ENCODE measurements at places on chromosomes 2 and 18.

DNA sequence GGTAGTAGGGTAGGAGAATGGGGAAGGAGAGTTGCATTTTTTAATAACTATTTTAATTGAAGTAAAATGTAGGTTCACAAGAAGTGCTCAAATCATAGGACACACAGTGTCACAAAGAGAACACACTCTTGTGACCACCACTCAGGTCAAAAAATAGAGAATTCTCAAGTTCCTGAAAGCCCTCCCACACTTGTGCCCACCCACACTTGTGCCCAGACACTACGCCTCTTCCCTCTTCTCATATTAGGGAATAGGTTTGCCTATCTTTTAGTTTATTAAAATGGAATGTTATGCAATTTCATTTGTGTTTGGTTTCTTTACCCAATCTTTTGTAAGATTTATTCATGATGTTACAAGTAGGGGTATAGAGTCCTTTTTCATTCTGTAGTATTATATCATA, 67.2 kb downstream of the UGGT1 start:
- no peak for DNase-seq

DNA sequence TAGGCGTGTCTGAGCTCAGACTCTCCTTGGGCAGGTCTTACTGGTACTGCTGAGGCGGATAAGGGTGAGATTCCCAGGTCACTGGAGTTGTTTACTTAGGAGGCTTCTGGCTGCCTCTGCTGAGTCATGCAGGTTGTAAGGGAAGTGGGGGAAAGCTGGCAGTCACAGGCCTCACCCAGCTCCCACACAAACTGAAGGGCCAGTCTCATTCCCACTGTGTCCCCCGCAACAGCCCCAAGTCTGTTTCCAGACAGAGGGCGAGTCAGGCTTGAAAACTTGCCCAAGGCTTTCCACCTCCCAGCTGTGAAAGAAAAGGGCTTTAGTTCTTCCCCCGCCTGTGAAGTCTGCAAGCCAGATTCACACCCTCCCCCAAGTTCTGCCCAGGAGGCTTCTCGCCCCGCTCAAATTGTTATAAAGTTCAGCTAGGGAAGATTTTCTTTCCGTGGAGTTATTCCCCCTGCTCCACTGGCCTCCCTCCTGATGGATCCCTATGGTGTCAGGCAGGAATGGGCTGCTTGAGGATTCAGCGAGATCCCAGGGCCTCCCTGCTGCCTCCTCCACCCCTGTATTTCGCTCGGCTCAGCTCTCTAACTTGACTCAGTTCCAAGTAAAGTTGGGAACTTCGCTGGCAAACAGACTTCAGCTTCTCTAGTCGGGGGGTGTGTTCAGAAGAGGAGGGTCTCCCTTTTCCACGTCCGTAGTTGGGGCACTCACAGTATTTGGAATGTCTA, 248.6 kb downstream of the NR4A2 start:
- no peak for DNase-seq

- DNase-seq, result peak; percentile 90
Observed at GRCh38 chr2:45778720-45779171, 127.3 kb downstream of the PRKCE start.

DNA sequence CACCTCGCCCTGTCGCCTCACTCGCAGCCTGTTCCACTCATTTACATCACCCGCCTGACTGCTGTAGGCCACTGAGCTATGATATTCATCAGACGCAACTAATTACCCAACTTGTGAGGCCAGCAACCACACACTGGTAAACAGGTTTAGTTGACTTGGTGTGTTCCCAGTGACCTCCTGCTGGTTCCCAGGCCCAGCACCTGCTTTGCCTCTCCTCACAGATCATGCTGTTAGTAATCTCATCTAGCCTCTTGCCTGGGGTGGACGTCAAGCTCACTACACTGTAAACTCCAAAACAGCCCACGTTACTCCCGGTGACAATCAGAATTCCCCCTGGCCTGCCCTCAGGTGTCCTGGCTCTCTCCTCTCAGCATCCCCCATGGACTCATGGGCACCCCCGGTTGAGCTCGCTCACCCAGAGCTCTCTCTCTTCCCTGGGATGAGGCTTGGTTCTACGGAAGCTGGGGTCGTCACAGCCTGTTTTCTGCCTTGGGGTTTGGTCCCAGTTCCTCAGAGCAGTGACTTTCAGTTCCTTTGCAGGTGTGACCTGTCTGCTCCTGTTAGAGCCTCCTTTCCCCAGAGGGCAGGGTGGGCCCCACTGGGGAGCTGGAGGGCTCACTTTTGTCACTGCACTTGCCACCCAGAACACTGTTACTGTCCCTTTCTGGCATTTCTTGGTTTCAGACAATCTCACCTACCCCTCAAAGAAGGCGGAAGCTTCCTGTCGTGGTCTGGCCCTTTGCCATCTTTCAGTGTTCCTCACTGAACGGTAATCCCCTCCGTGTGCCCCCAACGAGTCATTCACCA, 40.3 kb downstream of the INPP5D start:
- DNase-seq, result no peak

- DNase-seq, result no peak
Observed at GRCh38 chr2:102755284-102755683, 6.5 kb upstream of the TMEM182 start.

DNA sequence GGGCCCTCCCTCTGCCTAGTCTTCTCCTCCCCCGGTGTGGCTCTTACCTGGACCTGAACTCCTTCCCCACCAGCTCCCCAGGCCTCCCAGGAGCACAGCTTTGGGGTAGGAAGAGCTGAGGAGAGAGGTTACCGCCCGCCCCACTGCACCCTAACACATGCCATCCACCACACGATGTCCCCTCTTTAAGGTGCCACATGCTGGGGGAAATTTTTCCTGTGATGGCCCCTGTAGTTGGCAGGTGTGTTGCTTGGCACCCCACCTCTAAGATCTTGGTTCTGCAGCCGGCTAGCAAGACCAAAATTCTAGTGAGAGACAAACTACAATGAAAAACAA, 6.9 kb upstream of the TEX261 start:
- DNase-seq, result no peak

DNA sequence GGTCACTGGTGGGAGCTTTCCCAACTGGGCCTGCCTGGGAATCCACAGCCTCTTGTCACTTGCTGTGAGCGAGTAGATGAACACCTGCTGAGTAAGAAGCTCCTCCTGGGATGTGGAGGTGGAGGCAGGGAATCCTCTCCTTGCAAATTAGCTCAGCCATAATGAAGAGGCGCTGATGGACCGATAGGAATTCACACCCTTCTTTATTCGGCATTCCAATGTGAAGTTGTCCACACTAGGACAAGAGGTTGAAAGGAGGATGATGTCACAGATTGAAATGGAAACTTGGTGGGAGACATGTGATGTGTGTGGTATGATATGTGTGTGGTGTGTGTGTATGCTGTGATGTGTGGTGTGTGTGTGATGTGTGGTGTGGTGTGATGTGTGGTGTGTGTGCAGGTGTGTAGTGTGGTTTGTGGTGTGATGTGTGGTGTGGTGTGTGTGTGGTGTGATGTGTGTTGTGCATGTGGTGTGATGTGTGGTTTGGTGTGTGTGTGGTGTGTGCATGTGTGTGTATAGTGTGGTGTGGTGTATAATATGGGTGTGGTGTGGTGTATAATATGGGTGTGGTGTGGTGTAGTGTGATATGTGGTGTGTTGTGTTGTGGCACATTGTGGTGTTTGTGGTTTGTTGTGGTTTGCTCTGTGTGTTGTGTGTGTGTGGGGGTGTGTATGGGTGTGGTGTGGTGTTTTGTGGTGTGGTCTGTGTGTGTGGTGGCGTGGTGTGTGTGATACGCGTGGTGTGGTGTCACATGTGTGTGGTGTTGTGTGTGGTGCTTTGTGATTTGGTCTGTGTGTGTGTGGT, 216.4 kb downstream of the BCL2 start:
- no peak for DNase-seq

DNA sequence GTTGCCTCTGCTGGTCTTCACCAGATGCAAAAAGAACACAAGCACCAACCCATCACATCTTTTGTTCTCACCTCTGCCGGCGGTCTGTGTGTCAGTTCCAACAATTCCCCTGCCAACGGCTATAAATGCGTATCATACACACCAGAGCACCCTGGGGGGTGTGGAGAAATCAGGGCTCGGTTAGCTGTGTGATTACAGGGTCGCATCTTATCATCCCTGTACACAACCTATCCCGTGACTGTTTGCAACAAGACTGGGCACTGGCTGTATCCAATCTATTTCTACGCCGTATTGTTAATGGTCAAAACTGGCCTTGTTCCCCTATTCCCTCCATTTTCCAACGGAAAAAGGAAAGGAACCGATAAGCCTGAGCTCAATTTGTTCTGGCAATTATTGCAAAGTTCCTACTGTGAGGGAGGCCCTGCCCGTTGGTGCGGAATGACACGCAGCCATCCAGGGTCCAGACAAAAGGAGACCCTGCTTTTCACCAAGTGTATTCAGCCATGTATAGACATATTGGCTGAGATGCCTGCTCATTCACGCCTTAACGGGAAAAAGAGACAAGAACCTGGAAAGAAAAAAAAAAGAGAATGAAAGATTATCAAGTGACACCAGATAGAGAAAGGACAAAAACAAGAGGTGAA, 136.9 kb downstream of the CDH20 start:
- DNase-seq, result no peak

DNA sequence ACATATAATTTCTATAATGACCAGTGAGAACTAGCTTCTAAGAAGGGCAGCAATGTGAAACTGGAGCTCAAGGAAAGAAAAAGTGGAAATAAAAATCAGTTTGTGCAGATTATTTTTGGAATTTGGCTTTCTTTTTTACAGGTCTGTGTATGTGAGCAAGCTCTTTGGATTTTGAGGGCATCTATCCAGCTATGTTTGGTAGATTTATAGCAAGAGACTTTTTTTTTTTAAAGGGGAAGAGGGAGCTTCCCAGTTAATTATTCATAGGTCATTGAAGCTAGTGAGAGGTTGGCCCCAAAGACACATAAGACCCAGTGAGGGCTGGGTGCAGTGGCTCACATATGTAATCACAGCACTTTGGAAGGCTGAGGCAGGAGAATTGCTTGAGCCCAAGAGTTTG, 24.0 kb upstream of the COLEC12 start:
- peak; percentile 33 for DNase-seq

DNA sequence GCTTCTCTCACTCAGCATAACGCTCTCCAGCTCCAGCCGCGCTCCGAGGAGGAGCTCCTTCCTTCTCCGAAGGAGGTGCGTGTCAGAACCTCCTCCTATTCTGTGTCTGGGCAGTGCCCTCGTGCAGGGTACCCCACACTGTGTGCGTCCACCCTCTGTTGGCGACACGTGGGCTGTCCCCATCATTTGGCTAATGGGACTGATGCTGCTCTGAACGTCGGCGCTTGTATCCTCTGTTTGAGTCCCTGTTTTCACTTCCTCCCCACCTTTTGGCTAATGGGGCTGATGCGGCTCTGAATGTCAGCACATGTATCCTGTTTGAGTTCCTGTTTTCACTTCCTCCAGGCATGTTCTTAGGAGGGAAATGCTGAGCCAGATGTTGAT, 22.2 kb downstream of the KCNG2 start:
- peak; percentile 86 for DNase-seq

GRCh38 chr18:26448714-26449159, 99.6 kb downstream of the KCTD1 start:
- DNase-seq, result no peak

GRCh38 chr2:127360242-127360641, 27.5 kb downstream of the MAP3K2 start:
- DNase-seq, result no peak

DNA sequence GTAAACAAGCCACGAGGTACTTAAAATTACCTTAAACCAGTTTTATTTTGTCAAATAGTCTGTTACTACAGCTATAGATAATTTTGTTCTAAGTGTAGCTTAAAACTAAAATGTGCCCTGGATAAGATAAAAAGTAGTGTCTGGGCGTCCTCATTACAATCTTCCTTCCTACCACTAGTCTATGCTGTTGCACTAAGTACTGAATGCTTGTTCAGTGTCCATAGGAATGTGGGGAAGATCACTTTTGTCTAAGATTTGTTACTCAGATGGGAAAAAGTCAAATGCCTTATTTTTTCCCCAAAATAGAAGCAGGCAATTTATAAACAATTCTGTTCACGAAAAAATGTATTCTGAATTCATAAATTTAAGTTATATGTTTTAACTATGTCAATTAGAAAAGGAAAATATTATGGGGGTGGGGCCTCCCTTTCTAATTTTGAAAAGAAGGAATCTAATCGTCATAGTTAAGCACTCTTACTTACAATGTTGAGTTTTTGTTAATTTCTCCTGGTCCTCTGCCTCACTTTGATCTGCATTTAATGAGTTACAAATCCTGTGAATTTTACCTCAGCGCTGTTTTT, 140.4 kb upstream of the VRK2 start:
- DNase-seq, result peak; percentile 70

GRCh38 chr18:43875511-43875910, 598.2 kb upstream of the SYT4 start:
- DNase-seq, result no peak

GRCh38 chr2:50397992-50398765, 633.8 kb downstream of the NRXN1 start:
- DNase-seq, result no peak

- no peak for DNase-seq
Observed at GRCh38 chr2:239040152-239040761, 192.4 kb downstream of the TWIST2 start.

GRCh38 chr2:185347445-185347844, 391.2 kb upstream of the FSIP2 start:
- no peak for DNase-seq

DNA sequence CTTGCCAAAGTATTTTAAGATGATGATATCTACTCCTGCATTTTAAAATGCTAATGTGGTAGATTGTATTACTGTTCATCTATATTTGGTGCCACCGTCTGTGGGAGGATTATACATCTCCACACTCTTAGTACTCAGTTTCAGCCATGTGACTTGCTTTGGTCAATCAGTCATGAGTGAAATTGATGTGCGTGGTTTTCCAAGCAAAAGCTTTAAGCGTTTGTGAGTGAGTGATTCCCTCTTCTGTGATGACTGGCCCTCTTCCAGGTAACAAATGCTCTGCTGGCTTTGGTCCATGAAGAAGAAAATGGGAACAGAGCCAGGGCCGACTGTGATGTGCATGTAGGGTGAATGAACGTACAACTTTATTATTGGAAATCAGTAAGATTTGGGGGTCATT, 330.4 kb downstream of the LPIN1 start:
- no peak for DNase-seq

- no peak for DNase-seq
Observed at GRCh38 chr18:22840606-22841144, 92.5 kb upstream of the RBBP8 start.

DNA sequence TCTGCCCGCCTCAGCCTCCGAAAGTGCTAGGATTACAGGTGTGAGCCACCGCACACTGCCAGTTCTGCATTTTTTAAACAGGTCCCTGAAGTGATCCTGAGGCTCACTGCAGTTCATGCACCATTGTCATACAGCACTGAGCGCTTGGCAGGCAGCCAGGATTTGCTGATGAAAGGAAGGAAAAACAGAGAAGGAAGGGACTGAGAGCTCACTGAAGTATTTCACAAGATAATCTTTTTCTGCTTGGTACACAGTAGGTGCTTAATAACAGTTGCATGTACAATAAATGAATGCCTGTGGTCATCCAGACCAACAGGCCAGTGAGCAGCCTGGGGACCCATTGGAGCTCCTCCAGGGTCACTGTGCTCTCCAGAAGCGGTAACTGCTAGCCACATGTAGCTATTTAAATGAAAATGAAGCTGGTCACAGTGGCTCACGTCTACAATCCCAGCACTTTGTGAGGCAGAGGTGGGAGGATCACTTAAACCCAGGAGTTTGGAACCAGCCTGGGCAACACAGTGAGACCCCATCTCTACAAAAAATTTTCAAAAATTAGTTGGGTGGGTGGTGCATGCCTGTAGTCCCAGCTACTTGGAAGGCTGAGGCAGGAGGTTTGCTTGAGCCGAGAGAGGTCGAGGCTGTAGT, 33.1 kb upstream of the SMAD7 start:
- DNase-seq, result peak; percentile 45

GRCh38 chr18:75212751-75213090, 2.1 kb downstream of the TSHZ1 start:
- DNase-seq, result no peak

Data from suppressor macrophage treated with lipopolysaccharide for 4 hours (primary cell).